ENCODE measurements at places on chromosomes 4 and X.
A peak's percentile ranks its signal among the peaks of the same experiment; 100 is the strongest.

GRCh38 chrX:8861908-8862307 lies 60.7 kb upstream of the FAM9A start:
- no peaks in the 10 kb centered on the region for H3K4me1 ChIP-seq
- no peak overlapping the region for H3K4me3 ChIP-seq
- H3K27me3 ChIP-seq = no peaks in the 10 kb centered on the region
- H3K27ac ChIP-seq = no peak overlapping the region
- H3K36me3 ChIP-seq = no peaks in the 10 kb centered on the region

- no peaks in the 10 kb centered on the region for H3K27me3 ChIP-seq
- peak overlapping the region; percentile 87 for H3K27ac ChIP-seq
- peak overlapping the region; percentile 3 for H3K4me3 ChIP-seq
- no peak for DNase-seq
- no peaks in the 10 kb centered on the region for H3K4me1 ChIP-seq
Measured at GRCh38 chr4:185729391-185729804, 82.6 kb downstream of the SORBS2 start.

DNA sequence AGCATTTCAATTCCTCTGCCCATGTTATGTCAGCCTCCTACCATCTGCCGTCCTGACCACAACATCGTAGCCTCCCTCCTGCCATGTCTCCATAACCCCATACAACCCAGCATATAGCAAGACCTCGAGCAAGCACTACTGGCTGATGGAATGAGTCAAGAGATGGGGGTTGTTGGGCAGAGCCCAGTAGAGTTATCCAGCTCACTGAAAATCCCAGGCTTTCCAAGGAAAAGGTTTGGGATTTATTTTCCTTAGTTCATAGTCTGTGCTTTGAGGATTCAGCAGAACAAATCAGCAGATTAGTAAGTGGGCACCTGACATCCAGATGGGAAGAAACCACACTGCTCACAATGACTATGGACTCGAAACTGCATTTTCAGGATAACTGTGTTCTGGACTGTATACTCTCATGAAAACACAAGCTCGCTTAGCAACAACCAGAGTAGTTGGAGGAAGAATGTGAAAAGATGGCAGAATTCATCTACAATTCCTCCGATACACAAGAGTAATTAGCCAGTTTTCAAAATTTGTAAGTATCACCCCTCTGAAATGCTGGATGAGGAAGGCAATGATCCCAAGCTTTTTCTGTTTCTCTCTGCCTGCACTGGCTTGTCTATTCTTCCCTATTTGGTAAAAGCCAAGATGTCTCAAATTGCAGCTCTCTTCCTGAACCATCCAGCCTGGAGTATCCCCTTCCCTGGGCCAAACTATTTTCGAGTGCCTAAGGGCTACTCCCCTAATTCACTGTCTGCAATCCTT lies 186.2 kb upstream of the TBL1X start:
- H3K4me3 ChIP-seq = no peak overlapping the region
- H3K4me1 ChIP-seq = no peaks in the 10 kb centered on the region
- no peaks in the 10 kb centered on the region for H3K27me3 ChIP-seq
- DNase-seq = no peak
- H3K36me3 ChIP-seq = no peaks in the 10 kb centered on the region
- no peak overlapping the region for H3K27ac ChIP-seq

GRCh38 chrX:133849676-133850075 lies 135.7 kb downstream of the GPC3 start:
- H3K27ac ChIP-seq = no peak overlapping the region
- no peak for DNase-seq
- H3K36me3 ChIP-seq = no peaks in the 10 kb centered on the region
- H3K4me3 ChIP-seq = no peak overlapping the region
- no peaks in the 10 kb centered on the region for H3K27me3 ChIP-seq
- H3K4me1 ChIP-seq = no peaks in the 10 kb centered on the region

DNA sequence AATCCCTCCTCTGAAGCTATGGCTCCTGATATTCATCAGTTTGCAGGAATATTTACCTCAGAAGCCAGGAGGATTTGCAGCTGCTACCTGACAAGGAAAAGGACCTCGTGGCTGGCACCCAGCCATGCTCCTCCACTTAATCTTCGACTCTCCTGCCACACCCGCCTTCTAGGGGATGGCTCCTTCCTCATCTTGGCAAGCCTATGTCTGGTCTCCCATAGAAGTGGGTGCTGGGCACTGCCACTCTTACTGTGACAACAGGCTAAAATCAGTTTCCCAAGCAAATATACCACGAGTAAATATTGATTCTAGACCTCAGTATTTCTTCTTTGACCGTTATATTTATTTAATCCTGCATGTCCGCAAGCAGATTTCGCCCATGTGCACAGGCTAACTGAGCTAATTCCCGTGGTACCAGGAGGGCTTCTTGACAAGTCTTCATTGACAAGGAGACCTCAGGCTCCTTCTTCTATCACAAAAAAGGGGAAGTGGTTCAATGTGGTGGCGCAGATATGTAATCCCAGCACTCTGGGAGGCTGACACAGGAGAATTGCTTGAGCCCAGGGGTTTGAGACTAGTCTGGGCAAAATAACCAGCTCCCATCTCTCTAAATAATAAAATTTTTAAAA lies 52.6 kb upstream of the DCTD start:
- H3K27ac ChIP-seq = no peak overlapping the region
- no peak for DNase-seq
- H3K27me3 ChIP-seq = no peaks in the 10 kb centered on the region
- H3K4me1 ChIP-seq = no peaks in the 10 kb centered on the region
- no peaks in the 10 kb centered on the region for H3K36me3 ChIP-seq

DNA sequence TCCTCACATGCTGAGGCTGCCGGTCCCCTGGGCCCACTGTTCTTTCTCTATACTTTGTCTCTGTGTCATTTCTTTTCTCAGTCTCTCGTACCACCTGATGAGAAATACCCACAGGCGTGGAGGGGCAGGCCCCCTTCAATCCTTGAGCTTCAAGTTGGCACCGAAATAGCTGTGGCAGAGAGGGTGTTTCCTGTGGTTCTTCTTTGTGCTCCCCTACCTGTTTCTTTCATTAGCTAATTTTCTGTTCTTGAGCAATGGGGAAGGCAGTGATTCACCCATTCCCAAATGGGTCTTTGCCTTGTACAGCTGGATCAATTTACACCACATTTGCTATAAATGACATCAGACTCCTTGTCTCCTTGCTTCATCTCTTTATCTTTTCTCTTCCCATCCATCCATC lies 2.1 kb upstream of the CYSLTR1 start:
- H3K27ac ChIP-seq = no peak overlapping the region
- no peaks in the 10 kb centered on the region for H3K4me1 ChIP-seq
- no peak for DNase-seq
- no peaks in the 10 kb centered on the region for H3K27me3 ChIP-seq
- no peaks in the 10 kb centered on the region for H3K36me3 ChIP-seq

GRCh38 chr4:164572877-164573279 lies 181.1 kb upstream of the SMIM31 start:
- no peaks in the 10 kb centered on the region for H3K36me3 ChIP-seq
